ENCODE measurements at places on chromosomes 1 and 21.

- DNase-seq, result no peak
These were observed 77.4 kb downstream of the RUNX1 start for GRCh38 chr21:34971656-34972055.

GRCh38 chr21:46613391-46613790, 8.5 kb upstream of the S100B start:
- DNase-seq, result no peak

GRCh38 chr1:158028969-158029368, 35.5 kb downstream of the KIRREL1 start:
- no peak for DNase-seq

DNA sequence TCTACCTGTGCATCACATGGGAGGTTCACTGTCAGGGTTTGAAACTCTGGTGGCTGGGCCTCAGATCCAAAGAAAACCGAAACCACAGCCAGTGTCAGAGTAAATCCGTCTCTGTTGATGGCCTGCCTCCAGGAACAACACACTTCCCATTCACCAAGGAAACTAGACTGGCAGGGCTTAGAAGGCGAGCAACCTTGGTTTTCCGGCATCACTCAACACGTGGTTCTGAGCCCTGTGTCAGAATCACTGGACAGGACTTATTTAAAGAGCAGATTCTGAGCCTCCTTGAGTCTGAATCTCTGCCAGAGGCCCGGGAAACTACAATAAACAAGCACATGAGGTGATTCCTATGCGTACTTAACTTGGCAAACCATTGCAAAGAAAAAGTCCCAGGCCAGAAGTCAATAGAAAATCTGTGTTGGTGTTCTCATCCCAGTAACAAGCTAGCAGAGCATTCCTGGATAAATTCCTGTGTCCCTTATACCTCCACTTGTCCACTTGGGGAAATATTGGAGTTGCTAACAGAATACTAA, 70.0 kb downstream of the KCTD3 start:
- no peak for DNase-seq

DNA sequence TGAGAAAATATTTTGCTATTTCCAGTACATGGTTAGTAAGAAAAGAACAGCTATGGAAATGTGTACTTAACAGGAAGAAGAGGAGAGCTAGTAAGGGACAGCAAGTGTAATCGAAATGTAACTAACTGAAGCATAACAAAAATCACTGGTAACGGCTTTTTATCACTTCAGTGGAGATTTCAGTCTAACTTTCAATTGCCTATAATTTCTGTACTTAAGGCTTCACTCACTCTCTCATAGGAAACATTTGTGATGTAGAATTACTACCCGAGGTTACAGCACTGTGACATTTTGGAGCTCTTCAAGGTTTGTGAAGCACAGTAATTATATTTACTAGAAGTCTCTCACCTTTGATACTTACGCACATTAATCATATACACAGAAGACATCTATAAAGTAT, 1119.1 kb downstream of the AMY1C start:
- DNase-seq, result no peak

DNA sequence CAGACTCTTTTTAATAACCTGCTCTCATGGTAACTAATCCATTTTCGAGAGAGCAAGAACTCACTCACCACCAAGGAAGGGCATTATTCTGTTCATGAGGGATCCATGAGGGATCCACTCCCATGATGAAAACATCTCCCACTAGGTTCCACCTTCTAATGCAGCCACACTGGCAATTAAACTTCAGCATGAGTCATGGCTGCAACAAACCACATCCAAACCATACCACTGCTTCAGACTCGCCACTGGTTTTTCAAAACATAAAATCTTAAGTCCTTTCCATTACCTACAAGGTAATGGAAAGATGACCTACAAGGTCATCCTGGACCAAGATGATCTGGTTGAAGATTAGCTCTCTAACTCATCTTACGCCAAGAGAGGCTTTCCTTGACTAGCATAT, 405.1 kb downstream of the VAV3 start:
- DNase-seq, result no peak

GRCh38 chr1:168488138-168488537, 55.7 kb downstream of the XCL2 start:
- DNase-seq, result no peak

DNA sequence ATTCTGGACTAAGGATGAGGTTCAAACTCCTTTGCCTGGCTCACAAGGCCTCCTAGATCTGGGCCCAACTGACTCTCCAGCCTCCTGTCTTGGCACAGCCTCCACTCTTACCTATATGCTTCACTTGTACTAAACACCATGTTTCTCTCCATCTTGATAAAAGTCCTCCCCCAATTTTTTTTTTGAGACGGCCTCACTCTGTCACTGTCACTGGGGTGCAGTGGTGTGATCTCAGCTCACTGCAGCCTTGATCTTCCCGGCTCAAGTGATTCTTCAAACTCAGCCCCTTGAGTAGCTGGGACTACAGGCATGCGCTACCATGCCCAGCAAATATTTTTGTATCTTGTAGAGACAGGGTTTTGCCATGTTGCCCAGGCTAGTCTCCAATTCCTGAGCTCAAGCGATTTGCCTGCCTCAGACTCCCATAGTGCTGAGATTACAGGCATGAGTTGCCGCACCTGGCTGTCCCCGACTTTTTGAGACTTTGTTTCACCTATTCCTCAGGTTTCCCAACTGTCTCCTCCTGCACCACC, 39.7 kb downstream of the CD34 start:
- DNase-seq, result no peak

DNA sequence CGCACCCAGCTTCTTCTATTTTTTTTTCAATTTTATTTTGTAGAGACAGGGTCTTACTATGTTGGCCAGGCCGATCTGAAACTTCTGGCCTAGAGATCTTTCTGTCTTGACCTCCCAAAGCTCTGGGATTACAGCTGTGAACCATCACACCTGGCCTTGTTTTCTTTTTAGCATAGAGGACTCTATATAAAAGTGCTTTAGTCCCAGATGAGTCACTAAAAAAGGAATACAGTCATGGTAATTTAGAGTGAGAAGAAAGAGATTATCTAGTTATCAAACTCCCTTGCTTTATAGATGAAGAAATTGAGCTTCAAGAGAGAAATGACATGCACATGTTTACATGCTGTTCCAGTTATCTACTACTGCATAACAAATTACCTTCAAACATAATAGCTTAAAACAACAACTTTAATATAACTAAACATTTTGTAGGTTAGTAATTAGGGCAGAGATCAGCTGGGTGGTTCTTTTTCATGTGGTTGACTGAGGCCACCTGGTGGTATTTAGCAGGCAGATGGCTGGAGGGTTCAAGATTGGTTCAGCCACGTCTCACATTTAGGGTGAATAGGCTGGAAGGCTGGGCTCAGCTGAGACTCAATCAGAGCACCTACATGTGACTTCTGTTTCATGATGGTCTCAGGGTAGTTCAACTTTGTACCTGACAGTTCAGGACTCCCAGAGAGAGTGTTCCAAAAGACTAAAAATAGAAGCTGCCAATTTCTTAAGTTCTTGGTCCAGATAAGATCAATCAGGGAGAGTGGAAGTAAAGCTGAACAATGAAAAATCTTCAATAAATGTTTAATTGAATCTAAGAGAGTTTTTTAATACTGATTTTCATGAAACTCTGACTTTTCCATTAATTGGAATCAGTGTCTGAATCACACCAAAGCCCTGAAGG, 16.9 kb upstream of the MTF2 start:
- peak; percentile 36 for DNase-seq

DNA sequence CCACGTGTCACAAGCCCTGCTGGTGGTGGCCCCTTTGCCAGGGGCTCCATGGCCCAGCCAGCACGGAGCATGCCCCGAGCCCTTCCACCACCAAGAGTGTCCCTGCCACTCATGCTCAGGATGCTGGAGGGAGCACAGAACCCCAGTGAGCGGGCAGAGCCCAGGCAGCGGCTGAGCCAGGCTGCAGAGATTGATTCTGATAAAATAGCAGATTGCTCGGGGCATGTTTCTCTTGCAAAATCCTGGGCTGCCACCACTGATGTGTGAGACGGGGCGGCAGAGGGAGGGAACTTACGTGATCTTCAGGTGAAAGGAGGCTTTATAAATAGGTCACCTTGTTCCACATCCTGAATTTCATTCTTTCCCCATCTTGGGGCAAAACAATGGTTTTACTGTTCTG, 53.2 kb downstream of the SPSB1 start:
- no peak for DNase-seq

GRCh38 chr1:180579961-180580611, 21.3 kb downstream of the OVAAL start:
- DNase-seq, result peak; percentile 24

GRCh38 chr1:11961230-11961629, 19.0 kb upstream of the MFN2 start:
- no peak for DNase-seq

GRCh38 chr1:112522621-112523020, 13.9 kb downstream of the WNT2B start:
- DNase-seq, result no peak

DNA sequence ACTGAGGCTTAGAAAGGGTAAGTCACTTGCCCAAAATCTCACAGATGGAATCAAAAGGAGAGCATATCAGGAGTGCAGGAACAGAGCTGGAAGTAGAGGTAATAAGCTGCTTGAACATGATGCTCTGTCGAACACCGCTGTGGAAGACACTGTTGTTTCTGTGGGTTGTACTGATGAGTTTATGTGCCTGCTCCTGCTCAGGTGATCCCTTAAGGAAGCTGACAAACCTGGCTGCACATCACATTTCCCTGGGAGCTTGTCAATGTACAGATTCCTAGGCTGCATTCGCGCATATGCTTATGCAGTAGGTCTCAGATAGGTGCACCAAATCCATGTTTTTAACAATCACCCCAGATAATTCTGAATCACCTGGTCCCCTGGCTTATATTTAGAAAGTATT, 79.7 kb downstream of the ZNF326 start:
- no peak for DNase-seq

DNA sequence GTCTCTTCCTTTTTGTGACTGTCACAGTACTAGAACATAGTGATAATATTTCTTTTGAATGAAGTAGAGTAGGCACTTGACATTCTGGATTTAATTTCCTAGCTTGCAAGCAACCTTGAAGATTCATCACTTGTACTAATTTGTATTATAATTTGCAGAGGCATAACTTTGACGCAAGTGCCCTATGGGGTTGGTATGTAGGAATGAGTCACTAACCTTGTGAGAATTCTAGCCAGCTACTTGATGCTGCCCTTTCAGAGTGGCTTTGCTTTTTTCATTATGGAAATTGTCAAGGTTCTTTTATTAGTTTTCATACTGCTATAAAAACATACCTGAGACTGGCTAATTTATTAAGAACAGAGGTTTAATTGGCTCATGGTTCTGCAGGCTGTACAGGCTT, 13.7 kb upstream of the DPH5 start:
- no peak for DNase-seq

DNA sequence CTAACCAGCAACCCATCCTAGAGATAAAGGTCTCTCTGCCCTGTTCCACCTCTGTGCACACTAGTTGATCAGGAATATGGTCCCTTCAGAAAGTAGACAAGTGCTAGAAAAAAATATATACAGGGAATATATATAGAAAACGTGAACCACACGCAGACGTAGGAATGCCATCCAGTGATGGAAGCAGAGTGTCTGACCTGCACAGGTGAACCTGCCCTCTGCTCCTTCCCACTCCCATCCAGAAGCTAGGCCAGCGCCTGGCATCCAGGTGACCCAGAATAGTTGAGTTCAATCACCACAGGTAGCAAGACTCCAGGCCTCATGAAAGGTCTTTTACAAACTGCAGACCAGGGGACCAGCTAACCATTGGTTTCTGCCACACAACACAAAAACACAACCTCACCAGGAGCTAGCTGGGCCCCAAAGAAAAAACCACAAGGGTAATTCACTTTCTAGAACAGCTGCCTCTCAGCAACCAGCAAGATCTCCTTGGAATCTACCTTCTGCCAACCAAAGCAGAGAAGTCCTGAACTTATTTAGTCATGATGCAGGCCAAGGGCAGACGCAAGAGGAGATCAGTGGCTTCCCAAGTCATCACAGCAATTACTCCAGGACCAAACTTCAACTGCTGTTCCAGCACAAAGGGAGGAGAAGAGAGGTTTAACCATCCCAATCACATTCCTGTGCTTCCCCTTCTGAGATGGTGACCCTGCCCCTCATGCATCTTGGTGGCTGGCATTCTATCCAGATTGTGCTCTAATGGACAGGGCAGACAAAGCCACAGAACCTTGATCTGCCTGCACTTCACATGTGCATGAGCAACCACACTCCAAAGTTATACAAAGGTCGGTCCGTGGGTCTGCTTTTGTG, 53.0 kb downstream of the GPR161 start:
- no peak for DNase-seq

DNA sequence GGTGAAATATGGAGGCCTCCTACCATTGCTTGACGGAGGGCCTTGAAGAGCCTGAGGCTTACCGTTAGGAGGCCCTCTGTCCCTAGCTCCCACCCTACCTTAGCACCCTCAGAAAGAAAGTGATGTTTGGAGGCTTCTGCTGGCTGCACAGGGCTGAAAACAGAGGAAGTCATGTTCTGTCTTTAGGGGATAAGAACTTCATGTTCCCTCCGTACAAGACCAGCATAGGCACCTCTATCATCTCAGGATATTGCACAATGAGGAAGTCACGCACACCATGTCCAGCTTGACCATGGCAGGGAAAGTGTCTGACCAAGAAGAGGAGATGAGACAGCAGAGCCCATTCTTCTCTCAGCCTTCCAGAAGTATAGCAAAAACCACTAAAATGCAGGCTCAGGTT, 13.8 kb downstream of the ADORA3 start:
- DNase-seq, result no peak

DNA sequence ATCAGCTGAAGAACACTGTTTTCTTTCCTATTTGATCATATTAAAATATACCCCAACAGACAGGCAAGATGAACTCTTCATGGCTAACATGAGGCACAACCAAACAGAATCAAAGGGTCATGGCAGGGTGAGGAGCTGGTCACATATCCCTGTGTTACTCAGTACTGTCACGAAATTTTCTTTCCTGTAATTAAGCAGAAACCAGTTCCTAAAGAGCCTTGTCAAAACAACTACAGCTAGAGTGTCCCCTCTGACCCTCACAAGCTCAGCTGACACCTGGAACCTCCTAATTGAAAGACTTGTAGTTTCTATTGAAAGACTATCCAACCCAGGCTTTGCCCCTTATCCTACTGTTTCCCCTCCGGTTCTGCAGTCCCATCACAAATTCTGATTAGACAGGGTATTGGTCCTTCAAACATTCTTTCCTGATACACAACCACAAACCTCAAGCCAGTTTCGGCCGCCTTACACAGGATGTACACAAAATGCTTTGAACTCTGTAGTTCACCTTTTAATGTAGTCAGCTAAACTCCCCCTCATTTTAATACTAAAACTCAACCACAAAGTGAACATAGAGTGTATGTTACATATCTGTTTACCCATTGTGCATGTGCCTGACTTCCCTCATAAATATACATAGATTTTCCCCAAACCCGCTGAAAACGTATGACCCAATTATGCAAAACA, 651.9 kb downstream of the MRPL39 start:
- no peak for DNase-seq

All from stimulated activated CD4-positive, alpha-beta T cell treated with anti-CD3 and anti-CD28 coated beads, Interleukin-1b, Interleukin-23, amount 100 ng/mL, for 48 hours (primary cell).